GM23248 (cell line): ENCODE measurements at places on chromosomes 2 and 18. TPM values are rescaled to one million over a fixed set of nuclear protein-coding genes. Genes with fewer than 3 reads are reported as not detected.

The APLF gene
- 3.2 and 3.6 TPM in 2 replicates for polyA plus RNA-seq

GRCh38 chr2:9703085-9703678, 72.4 kb upstream of the YWHAQ start:
- peak; percentile 99 for DNase-seq

DNA sequence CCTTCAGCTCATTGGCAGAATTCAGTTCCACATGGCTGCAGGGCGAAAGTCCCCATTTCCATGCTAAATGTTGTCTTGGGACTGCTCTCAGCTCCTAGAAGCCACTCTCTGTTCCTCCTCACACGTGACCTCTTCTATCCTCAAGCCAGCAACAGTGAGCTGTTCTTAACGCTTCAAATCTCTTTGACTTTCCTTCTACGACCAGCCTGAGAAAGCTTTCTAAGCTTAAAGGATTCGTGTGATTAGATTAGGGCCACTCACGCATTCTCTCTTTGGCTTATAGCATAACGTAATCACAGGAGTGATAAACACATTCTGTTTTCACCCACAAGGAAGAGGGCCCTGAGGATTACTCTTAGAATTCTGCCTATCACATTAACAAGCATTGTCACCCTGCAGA, 29.8 kb upstream of the LAMA1 start:
- DNase-seq = no peak

DNA sequence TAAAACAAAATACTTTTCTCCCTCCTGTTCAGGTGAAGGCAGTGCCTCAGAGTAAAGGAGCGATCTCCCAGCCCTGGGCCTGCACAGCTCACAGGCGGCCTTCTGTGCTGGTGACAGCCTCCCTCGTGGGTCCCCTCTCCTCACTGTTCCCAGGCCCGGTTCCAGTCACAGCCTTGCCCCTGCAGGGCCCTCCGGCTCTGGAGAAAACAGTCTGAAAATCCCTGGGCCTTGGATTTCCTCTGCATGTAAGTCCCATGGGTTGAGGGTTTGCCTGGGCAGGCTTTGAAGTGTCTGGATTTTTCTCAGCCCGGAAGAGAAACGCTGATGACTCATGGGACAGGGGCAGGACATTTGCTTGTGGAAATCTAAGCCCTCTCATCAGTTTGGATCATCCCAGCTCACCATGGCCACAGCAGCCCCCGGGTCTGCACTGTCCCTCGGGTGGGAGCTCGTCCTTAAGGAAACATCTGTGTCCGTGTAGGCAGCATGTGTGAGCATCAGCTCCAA, 186.1 kb upstream of the RAB12 start:
- DNase-seq = peak; percentile 67

The SLC40A1 gene
- 0.15 and 0.28 TPM in 2 replicates for polyA plus RNA-seq

DNA sequence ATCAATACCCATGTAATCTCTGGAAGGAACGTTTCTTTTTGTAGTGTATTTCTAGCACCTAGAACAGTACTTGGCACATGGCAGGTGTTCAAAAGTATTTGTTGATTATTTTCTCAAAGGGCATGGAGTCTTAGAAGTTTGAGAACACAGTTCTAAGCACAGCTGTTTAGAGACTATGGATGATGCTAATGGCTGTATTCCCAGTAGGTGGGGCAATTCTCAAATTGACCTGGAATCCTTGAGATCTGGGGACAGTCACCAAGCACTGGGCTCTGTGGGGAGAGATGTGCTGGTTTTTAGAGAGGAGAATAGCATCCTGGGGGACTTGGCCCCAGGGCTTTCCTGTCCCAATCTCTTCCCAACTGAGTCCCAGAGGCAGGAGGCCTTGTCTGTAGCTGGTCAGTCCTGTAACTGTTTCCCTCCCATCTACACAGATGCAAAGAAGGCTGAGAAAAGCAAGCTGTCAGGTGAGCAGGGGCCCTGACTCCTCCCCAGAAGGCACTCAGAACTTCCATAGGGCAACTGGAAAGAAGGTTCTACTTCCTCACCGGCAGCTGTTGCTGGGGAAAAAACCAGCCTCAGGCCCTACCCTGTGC, 17.5 kb upstream of the IL36G start:
- no peak for DNase-seq

DNA sequence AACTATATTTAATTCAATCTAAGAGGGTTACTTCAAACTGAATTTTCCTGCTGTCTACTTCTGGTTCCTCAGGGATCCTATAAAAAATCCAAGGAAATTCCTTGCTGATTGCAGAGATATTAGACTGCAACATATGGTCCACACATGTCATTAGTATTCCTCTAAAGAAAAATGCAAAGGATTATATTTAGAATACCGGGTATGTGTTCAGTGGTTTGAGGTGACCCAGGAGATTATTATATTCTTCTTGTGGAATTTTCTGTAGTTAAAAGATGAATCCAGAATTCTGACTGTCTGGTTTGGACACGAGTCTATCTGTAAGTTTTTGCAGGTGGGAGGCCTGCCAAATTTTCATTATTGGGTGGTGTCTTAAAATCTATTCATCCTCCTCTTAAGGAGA, 18.2 kb downstream of the HOXD1 start:
- DNase-seq = peak; percentile 5

- peak; percentile 93 for DNase-seq
These were observed 57.4 kb downstream of the TRPM8 start for GRCh38 chr2:233974530-233975071.

The FHL2 gene
- polyA plus RNA-seq = 598 and 610 TPM in 2 replicates

The FAM117B gene
- 1.1 and 1.4 TPM in 2 replicates for polyA plus RNA-seq

The SLC30A3 gene
- not detected in 2 replicates for polyA plus RNA-seq

DNA sequence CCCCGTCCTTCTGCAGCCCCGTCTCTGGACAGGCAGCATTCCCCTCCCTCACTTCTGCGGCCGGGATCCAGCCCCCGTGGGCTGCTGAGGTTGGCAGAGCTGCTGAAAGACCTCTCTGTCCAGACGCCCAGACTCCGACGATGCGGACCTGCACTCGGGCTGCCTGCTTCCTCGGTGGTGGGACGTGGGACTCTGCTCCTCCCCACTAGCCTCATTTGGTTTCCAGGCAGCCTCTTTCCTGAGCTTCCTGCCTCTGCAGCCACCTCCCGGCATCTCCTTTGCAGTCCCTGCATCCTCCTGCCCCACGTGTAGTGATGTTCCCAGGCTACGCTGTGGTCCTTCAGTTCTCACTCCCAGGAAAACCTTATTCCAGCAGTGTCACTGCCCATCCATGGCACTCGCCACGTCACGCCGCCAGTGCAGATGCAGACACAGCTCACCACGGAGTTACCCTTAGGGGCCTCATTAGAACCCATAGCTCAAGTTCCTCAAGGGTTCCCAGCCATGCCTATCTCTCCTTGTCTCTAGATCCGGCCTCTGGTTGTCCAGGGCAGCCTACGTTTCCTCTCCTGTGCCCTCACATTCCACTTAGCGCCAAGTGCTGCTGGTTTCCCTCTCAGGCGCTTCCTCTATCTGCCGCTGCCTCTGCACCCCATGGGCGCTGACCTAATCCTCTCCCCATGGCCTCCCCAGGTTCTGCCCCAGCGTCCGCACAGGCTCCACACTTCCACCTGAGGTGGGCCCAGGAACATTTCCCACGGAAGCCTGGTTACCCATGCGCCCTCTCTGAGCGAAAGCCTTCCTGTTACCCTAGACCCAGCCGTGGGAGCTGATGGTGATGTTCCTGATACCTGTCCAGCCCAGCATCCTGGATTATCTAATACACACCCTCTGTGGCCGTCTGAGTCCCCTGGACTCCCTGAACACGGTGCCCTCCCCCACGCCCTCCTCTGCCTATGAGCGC, 318.3 kb upstream of the MYT1L start:
- DNase-seq = no peak

The RFTN2 gene
- polyA plus RNA-seq = 2.2 and 2.6 TPM in 2 replicates

The STPG4 gene
- polyA plus RNA-seq = not detected in 2 replicates

- no peak for DNase-seq
These were observed 42.6 kb upstream of the HNRNPA3 start for GRCh38 chr2:177169810-177170514.

DNA sequence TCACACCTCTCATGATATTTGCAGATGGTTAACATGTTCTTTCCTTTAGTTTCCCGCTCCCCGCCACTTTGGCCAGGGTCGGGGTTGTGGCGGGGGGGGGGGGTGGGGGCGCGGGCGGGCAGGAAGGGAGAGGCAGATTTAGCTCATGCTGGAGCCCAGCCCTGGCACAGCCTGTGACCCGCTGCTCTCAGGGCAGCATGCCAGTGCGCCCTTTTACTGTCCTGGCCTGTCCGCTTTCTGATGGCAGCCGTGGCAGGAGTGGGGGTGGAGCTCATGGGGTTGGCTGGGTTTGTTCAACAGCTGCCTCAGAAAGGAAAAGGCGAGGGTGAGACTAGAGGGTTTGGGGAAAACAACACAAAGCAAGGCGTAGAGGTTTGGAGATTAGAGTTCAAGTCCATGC, 56.1 kb downstream of the TNP1 start:
- DNase-seq = no peak

- DNase-seq = no peak
These were observed 14.4 kb upstream of the SNED1 start for GRCh38 chr2:240983996-240984498.

GRCh38 chr2:224416656-224417360, 14.9 kb upstream of the FAM124B start:
- DNase-seq = no peak

The TUBB8B gene
- polyA plus RNA-seq = not detected in 2 replicates

The SERPINB3 gene
- 0.24 TPM in 1 of 2 replicates, not detected in the other for polyA plus RNA-seq

- no peak for DNase-seq
These were observed 141.8 kb downstream of the SMAD2 start for GRCh38 chr18:47788621-47789020.

DNA sequence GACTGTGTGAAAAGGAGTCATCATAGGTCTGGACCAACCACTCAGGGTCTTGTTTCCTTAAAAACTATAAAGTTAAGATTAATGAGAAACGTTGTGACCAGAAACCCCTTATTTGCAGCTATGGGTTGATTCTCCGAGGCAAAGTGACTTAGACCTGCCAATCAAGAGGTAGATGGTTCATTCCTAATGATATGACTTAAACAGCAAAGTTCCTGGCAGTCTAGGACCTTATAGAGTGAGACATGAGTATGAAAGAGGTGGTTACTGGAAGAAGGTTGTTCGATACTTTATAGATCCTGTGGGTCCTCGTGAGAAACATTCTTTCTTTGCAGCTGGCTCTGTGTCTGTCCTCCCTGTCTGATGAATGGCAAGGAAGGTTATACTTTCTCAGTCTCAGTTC, 8.0 kb downstream of the SFXN5 start:
- no peak for DNase-seq
